Adipose tissue (tissue), 3 donors: ENCODE measurements at places on chromosomes 3 and 15. TPM values are rescaled to one million over a fixed set of nuclear protein-coding genes. Genes with fewer than 3 reads are reported as not detected.

SPINK8 gene
- not detected for polyA plus RNA-seq

A4GNT gene
- 0.14 TPM for polyA plus RNA-seq

PTX3 gene
- polyA plus RNA-seq = 29.2 TPM

RTP3 gene
- polyA plus RNA-seq = not detected

PLCB2 gene
- polyA plus RNA-seq = 12.7 TPM

ACKR4 gene
- polyA plus RNA-seq = 2.6 TPM

PRSS50 gene
- 0.07 TPM for polyA plus RNA-seq

SEMA6D gene
- 1.7 TPM for polyA plus RNA-seq

ISL2 gene
- 0.07 TPM for polyA plus RNA-seq

CTXND1 gene
- polyA plus RNA-seq = 0.12 TPM

SLC49A4 gene
- polyA plus RNA-seq = 10.5 TPM

RPN1 gene
- polyA plus RNA-seq = 92.0 TPM

RPL4 gene
- 3,642 TPM for polyA plus RNA-seq

FAM81A gene
- 0.45 TPM for polyA plus RNA-seq

SLC22A14 gene
- polyA plus RNA-seq = 0.07 TPM

CASR gene
- under 0.01 TPM for polyA plus RNA-seq

PLA2G4F gene
- not detected for polyA plus RNA-seq

ALCAM gene
- polyA plus RNA-seq = 14.6 TPM

PPP1R14D gene
- polyA plus RNA-seq = 1.2 TPM

TNFAIP8L3 gene
- 17.5 TPM for polyA plus RNA-seq

TGM5 gene
- 4.9 TPM for polyA plus RNA-seq

C3orf52 gene
- polyA plus RNA-seq = 3.4 TPM

SCG5 gene
- 3.4 TPM for polyA plus RNA-seq

MKRN2 gene
- polyA plus RNA-seq = 17.9 TPM

ZNF662 gene
- polyA plus RNA-seq = 3.3 TPM

CEP63 gene
- 27.4 TPM for polyA plus RNA-seq

GABRG3 gene
- polyA plus RNA-seq = not detected

DAZL gene
- polyA plus RNA-seq = not detected

ARPP21 gene
- 0.13 TPM for polyA plus RNA-seq
